ENCODE measurements at places on chromosomes 2 and 18.

- DNase-seq = no peak
Measured at GRCh38 chr18:44765456-44765855, 84.8 kb downstream of the SETBP1 start.

DNA sequence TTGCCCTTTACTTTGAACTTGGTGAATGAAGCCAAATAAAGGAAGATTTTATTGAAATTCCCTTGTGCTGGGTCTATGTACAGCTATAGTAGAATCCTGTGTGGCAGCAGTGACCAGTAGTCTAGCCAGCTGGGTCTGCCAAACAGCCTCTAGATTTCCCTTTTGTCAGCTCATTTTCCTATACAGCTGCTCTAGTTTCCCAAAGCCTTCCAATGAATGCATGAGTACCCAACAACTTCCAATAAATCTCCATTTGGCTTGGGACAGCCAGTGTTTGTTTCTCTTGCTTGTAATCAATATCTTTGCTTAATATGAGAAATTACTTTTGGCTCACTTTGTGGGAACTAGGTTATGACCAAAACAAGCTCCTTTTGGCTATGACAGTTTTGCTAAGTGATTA, 43.6 kb downstream of the SCN9A start:
- no peak for DNase-seq

DNA sequence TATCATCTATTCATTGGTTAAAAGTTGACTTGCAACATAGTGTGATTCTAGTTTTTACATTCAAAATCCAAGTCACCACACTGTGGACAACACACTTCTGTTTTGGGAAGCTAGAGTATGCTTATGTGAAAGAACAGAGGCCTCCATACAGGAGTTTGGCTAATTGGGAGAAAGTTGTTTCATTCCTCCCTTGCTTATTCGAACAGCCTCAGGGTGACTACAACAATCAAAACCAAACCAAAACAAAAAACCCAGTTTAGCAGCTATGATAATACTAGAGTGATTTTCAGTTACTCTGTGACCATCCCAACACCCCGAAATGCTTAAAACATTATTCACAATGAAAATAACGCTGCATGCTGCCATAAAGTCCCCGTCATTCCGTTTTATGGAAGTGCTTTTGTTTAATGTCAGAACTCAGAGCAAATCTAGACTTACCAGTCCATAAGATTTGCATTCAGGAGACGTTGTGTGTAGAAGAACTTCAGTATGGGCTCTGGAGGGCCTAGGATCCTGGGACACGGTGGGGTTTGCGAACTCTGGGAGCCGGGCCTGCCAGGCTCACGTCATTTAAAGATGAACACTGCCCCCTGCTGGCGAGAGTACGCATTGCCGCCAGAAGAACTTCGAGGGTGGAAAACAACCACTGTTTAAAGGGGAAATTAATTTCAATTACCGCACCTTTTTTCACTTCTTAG, 111.4 kb downstream of the FTCDNL1 start:
- DNase-seq = peak; percentile 49

- DNase-seq = no peak
Measured at GRCh38 chr2:9803023-9803805, 40.1 kb upstream of the TAF1B start.

DNA sequence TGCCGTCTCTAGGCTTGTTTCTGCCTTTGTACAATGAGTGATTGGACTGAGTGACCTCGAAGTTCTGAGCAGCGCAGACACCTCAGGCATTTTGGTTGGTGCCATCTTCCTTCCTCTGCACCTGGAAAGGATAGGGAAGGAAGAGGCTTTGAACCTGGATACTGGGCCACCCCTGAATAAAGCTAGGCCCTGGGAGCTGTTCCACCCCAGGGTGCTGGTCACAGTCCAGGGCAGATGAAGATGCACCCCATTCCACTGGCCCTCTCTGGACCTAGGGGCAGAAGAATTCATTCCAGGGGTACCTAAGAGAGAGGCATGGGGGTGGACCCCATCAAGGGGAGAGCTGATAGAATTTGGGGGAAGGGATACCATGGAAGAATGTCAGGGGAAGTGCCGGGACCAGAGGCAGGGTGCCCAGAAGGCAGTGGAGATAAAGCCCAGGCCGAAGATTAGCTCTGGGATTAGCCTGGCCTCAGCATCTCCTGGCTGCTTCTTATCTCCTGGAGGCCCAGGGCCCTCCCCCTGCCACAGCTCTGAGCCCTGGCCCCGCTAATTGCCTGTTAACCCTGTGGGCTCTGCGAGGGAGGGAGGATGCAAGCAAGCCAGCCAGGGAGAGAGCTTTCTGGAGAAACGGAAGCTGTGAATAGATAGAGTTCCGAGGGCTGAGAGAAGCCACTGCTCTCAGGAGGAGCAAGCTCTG, 11.4 kb downstream of the ASIC4 start:
- DNase-seq = no peak

DNA sequence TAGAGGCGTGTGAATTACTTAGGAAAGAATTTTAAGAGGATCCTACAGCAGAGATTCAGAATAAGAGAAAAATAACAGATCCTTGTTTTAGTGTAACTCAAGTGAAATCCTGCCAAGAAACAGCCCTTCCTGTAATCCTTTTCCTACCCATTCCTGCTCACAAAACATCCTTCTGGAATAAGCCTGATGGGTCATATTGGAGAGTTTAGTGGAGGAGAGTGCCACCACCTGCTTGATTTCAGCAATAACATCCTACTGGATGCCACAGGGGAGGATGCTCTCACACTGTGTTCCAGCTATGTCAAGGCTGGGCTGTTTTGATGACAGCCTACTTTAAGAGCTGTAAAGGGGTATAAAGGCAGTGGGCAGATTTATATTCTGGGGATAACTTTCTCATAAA, 54.8 kb upstream of the CCDC178 start:
- DNase-seq = no peak

- DNase-seq = no peak
Measured at GRCh38 chr2:232319067-232319802, 59.3 kb upstream of the ALPP start.

GRCh38 chr2:7773362-7774360, 856.4 kb downstream of the RNF144A start:
- no peak for DNase-seq

- DNase-seq = no peak
Measured at GRCh38 chr18:75502286-75502685, 74.8 kb upstream of the SMIM21 start.

- no peak for DNase-seq
Measured at GRCh38 chr2:149562324-149562723, 25.3 kb downstream of the MMADHC start.

- DNase-seq = no peak
Measured at GRCh38 chr2:7665880-7666279, 748.7 kb downstream of the RNF144A start.

DNA sequence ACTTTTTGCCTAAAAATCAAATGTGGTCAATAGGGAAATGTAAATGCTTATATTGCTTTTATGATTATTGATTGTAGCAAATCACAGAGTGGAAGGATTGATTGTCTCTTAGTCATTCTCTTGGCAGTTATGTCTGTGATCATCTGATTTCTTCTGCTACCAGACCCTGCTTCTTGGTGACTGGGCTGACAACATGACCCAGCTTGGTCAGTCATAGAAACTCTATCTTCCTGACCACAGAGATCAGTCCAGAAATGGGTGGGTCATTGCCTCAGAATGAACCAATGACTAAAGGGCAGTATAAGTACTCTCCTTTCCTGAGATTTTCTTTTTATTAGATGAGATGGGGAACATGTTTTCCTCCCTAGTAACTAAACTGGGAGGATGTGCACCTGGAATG, 87.6 kb downstream of the MAIP1 start:
- DNase-seq = no peak

DNA sequence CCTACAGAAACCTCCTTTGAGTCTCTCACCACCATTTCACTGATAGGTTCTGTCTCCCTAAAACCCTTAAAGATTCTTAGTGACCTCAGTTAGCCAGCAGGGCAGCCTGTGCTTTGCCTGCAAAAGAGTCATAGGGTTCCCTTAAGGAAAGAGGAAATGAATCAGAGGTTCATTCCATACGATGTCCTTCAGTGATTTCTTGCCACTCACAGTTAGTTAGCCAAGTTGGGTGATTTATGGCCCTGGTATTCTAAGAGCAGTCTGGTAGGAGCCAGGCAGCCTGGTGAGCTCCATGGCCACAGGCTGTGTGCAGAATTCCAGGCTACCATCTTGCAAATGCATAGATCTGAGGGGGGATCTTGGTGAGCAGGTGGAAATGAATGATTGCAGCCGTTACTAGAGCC, 18.7 kb upstream of the CCBE1 start:
- DNase-seq = no peak

GRCh38 chr2:503288-503999, 173.8 kb downstream of the TMEM18 start:
- DNase-seq = no peak

- DNase-seq = no peak
Measured at GRCh38 chr2:80519699-80520291, 215.2 kb upstream of the LRRTM1 start.

All from activated CD4-positive, alpha-beta T cell treated with anti-CD3 and anti-CD28 coated beads, Interleukin-2, amount 50 U/mL, for 4 hours (primary cell).